ENCODE measurements at places on chromosomes 1 and 21.
A peak's percentile ranks its signal among the peaks of the same experiment; 100 is the strongest.

DNA sequence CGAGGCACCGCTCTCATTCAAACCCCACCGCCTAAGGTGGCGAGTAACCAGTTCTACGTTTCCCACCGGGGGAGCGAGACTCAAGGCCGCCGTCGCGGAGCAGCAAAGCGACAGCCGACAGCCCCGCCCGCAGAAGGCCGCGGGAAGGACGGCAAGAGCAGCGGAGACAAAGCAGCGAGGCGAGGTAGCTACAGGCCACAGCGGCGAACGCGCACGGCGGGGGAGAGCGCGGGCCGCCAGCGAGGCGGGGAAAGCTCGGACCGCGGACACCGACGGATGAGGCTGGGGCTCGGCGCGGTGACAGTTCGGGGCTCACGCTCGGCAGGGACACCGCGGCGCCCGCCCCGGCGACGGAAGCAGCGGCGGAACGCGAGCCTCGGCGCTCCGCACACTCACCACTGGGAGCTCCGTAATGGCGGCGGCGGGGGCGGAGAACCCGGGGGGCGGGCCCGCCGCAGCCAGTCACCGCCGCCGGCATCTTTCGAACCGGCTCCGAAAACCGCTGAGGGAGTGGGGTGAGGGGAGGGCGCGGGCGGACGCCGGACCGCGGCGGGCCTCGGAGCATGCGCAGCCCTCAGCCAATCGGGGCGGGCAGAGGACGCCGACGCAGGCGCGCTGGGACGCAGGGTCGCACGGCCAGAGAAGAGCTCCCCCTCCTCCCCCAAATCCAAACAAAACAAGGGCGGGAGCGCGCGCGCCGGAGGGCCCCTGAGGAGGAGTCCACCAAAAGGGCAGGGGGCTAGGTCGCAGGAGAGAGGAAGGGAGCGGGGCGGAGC lies 666 bp downstream of the HP1BP3 start:
- peak; percentile 96 for DNase-seq

- DNase-seq: peak; percentile 89
Observed at GRCh38 chr1:86370601-86371022, 25.5 kb downstream of the ODF2L start.

DNA sequence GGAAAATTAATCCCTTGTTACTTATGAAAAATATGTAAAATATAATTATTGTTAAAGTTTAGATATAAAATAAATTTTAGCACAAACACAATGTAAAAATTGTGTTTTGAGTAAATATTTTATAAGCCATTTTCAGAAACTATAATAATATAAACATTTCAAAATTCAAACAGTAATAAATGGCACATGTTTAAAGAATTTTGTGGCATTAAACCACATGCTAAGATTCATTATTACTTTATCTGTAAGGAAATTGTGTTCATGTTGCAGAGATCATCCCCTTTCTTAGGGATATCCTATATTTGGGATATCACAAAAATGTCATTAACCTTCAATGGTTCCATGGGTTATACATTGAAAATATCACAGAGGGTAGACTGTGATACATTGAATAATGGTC lies 1044.3 kb downstream of the AMY1C start:
- DNase-seq: no peak

GRCh38 chr1:111364690-111365089 lies 62.8 kb downstream of the OVGP1 start:
- DNase-seq: no peak

- DNase-seq: peak; percentile 47
Observed at GRCh38 chr1:8541961-8542521, 224.1 kb downstream of the SLC45A1 start.

- no peak for DNase-seq
Observed at GRCh38 chr1:17091252-17091651, 28.0 kb downstream of the PADI2 start.

GRCh38 chr1:25676488-25676887 lies 59.9 kb downstream of the MAN1C1 start:
- no peak for DNase-seq

GRCh38 chr1:85681087-85681486 lies 27.1 kb downstream of the ZNHIT6 start:
- DNase-seq: peak; percentile 38

- DNase-seq: peak; percentile 31
Observed at GRCh38 chr1:54362881-54363340, 43.3 kb downstream of the SSBP3 start.

DNA sequence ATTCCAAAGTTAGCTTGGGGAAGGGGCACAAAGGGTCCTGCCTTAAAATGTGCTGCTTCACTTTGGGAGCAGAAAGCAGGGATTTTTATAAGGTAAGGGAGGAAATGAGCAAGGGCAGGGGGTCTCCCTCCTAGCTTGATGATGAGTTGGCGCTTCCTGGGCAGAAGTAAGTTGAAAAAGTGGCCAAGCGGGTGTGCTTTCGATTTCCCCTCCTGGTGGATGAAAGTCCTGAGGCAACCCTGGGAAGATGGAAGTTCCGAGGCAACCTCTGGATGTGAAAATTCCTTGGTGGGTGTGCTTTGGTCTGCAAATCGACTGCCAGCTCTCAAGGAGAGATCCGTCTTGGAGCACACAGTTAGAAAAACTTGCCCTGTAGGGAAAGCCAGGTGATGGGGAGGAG lies 41.7 kb upstream of the CD2 start:
- no peak for DNase-seq

- DNase-seq: no peak
Observed at GRCh38 chr1:168167806-168168205, 11.0 kb upstream of the TIPRL start.

- no peak for DNase-seq
Observed at GRCh38 chr1:222904451-222904850, 89.6 kb downstream of the DISP1 start.

- DNase-seq: no peak
Observed at GRCh38 chr1:41535276-41535675, 50.8 kb upstream of the EDN2 start.

- DNase-seq: peak; percentile 60
Observed at GRCh38 chr21:39484711-39485276, 33.0 kb downstream of the SH3BGR start.

- DNase-seq: no peak
Observed at GRCh38 chr1:8875216-8875861, 3.1 kb downstream of the ENO1 start.

DNA sequence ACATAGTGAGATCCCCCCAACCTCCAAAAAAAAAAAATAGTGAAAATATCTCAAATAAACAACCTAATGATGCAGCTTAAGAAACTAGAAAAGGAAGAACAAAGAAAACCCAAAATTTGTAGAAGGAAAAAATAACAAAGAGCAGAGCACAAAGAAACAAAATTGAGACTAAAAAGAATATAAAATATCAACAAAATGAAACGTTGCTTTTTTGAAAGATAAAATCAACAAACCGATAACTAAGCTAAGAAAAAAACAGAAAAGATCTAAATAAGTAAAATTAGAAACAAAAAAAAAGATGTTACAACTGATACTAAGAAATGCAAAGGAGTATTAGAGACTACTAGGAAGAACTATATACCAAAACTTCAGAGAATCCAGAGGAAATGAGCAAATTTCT lies 139.3 kb upstream of the PALMD start:
- no peak for DNase-seq

DNA sequence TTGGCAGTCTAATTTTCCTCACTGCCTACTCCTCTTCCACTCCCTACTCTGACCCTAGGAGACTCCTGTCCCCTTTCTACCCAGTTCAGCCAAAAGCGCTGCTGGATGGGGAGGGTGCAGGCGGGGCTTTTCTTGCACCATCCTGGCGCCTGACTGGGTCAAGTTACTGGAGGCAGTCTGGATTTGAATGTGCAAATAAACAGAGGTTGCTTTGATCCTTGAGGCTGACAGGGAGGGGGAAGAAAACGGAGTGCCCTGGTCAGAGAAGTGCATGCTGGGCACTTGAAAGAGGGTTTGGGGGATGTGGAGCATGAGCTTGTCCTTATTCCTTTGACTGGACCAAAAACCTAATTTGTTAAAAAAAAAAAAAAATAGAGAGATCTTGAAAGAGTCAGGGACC lies 76.8 kb upstream of the SOX13 start:
- no peak for DNase-seq

- no peak for DNase-seq
Observed at GRCh38 chr1:119861547-119861946, 34.8 kb downstream of the ADAM30 start.

GRCh38 chr1:114521396-114522263 lies 10.6 kb upstream of the TRIM33 start:
- no peak for DNase-seq

DNA sequence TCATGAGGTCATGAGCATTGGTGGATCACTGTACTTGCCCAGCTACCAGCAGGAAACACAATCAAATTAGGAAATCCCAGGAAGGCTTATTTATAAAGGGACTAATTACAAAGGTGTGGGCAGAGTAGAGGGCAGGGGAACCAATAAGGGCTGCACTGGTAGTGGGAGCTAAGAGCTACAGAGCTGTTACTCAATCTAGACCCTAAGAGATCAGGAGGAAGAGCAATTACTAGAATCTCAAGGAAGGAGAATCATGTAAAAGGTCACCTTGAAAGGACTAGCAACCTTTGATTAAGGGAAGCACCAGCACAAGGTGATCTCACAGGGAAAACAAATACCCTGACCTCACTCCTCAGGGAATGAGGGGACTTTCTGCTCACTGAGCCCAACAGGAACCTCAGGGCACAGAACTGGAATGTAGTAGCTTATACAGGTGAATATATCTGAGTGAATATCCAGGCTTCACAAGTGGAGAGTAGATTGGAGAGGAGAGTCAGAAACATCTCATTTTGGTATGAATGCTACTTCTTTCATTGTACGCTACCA lies 66.8 kb downstream of the SAMSN1 start:
- no peak for DNase-seq

DNA sequence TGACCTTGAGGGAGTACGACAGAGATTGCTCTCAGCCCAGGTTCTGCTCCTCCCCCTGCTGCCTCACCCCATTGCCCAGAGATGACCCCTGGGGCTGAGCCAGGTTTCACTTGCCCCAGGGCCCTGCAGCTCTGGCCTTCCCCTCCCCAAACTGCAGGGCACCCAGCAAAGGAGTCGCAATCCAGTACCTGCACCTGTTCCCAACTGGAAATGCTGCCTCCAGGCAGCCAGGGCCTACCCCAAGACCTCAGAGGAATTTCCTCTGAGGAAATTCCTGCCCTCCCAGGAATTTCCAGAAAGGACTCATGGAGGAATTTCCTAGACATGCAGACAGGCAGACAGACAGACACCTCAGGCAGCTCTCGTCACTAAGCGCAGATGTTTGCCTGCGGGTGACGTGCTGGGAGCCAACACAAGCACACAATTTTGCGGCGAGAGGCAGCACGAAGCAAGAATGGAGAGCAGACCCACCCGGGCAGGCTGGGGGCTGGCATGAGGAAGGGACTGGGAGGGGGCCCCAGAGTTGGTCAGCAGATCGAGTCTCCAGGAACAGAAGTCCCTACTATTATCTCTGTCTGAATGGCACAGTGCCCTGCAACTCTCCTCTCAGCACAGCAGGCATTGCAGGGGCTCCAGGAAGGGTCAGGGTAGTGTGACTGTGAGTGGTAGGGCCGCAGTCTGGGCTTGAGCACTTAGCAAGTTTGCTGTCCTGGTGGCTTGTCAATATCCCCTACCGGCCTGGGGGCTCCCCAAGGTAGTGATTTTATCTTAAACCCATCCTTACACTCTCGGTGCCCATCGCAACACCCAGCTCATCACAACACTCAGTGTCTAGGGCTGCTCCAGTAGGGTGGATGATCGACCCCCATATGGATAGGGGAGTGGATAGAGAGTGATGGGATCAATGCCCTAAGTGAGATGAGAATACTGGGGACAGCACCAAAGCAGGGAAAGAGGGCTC lies 2.9 kb upstream of the EFNA1 start:
- DNase-seq: no peak

DNA sequence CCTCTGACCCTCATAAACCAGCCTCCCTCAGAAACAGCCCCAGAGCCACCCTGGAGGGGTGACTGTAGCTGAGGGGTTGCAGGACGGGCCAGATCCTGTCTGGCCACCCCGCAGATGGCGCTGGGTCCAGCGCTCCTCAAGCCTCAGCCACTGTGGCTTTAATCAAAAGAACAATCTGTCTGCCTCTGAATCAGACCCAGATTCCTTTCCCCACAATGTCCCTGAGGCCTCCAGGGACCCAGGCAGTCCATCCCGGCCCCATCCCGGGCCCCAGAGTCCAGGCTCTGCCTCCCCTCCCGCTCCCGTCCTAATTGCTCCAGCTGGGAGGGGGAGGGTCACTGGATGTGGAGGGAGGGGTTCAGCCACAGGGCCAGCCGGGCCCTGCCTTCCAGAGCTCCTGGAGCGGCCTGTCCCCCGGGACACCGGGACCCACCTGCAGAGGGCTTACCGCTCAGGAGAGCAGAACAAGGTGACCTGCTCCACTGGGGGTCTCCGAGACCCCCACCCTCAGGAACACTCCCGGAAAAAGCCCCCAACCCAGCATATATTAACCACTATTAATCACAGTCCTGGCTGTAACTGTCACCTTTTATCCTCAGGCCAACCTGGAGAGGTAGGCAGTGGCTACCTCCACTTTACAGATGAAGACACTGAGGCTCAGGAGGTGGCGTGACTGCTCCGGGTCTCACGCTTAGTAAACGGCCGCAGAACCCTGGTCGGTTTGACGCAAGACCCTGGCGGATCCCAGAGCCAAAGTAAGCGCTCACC lies 836 bp upstream of the FBLIM1 start:
- DNase-seq: peak; percentile 48

DNA sequence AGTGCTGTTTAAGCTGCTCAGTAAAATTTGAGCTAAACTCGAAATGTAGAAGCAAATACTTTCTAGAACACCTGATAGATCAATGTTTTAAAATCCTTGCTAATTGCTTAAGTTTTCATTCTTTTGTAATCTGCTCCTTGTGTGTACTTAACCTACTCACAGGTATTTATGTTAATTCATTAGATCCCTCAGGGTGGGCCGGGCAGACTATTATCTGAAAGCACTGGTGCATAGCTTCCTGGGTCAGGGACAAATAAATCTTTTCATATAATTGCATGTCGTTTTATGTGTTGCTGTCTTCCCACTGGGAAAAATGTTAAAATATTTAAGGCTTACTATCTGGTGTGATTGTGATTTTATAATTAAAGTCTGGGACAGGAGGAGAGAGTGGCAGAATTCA lies 440.5 kb downstream of the SMYD3 start:
- DNase-seq: no peak

GRCh38 chr1:17207966-17208418 lies 3.1 kb downstream of the PADI1 start:
- DNase-seq: peak; percentile 80

- DNase-seq: no peak
Observed at GRCh38 chr1:27148591-27148990, 6.3 kb downstream of the SLC9A1 start.

GRCh38 chr1:181148636-181149035 lies 60.1 kb downstream of the IER5 start:
- DNase-seq: no peak

GRCh38 chr1:172654535-172654934 lies 4.4 kb upstream of the FASLG start:
- peak; percentile 78 for DNase-seq

- no peak for DNase-seq
Observed at GRCh38 chr1:112034277-112034676, 44.8 kb upstream of the KCND3 start.

GRCh38 chr1:105386489-105386888 lies 1636.8 kb downstream of the AMY1C start:
- DNase-seq: no peak

Measured in fibroblast of skin of right quadriceps (primary cell).